Epithelial cell of esophagus (primary cell): ENCODE measurements at places on chromosomes 5 and 9.

GRCh38 chr5:3592298-3592697 lies 3.3 kb upstream of the IRX1 start:
- no peak for DNase-seq

GRCh38 chr5:31408814-31409213 lies 123.1 kb downstream of the DROSHA start:
- DNase-seq, result peak; percentile 97

DNA sequence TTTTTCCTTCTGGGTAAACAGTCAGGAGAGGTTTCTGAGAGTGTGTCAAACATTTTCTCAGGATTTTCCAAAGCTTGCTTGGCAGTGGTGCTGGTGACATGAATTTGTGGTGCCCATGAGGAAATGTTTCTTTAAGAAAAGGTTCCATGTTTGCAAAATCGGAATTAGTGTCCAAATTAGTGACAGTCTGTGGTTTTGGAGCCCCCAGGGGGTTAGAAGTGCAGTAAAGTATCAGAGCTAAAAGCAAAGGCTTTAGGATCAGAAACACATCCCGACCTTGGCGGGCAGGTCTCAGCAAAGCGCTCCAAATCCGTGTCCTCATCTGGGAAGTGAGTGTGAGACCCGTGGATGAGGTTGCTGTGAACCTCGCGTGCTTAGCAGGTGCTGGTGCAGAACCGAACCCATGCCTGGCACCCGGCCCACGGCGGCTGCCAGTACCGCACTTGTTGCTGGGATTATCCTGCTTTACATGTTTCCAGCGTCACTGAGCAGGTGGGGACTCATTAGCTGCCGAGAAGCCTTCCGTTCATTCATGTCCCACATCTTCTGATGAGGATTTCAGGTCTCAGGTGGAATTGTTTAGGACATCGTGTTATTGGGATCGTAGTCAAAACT lies 70.8 kb upstream of the COL5A1 start:
- DNase-seq, result no peak

DNA sequence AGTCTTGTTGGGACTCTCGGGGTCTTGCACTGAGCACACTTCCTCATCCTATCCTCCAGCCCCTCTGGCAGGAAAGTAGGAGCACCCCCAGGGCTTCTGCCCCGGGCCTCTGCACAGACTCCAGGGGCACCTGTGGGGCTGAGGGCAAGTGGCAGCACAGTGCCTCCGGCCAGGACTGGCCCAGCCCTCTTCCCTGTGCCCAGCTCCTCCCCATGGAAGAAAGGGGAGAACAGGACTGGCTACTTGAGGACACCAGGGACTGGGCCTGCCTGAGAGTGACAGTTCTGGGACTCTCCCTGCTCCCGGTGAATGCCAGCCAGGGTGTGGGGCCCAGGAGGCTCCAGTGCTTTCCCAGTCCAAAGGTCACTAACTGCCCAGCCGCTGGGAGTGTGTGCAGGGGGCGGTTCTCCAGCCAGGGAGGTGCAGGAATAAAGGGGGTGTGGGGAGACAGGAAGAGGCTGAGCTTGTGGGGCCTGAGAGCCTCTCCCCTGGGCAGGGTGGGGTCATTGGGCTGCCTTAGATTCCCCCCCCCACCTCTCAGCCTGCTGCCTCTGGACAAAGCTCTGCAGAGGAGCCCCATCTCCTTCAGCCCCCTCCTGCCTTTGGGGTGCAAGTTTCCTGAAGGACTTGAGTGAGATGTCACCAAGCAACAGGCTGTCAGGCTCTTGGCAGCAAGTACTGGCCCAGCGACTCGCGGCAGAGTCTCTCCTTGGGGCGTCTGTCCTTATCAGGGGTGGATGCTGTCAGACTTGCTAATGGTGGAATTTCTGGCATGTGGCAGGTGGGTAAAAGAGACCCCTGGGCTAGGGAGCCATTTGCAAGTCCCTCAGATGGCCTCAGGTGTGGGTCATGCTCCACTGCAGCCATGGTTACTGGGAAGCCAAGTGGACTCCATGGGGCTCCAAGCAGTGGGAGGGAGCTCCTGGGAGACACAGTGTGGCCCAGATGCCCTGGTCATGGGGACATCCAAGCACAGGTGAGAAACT lies 19.1 kb upstream of the JADE2 start:
- no peak for DNase-seq

- DNase-seq, result peak; percentile 61
These were observed 4.0 kb upstream of the RANBP3L start for GRCh38 chr5:36305571-36306326.

GRCh38 chr9:96071815-96072124 lies 196.3 kb downstream of the ERCC6L2 start:
- DNase-seq, result no peak

DNA sequence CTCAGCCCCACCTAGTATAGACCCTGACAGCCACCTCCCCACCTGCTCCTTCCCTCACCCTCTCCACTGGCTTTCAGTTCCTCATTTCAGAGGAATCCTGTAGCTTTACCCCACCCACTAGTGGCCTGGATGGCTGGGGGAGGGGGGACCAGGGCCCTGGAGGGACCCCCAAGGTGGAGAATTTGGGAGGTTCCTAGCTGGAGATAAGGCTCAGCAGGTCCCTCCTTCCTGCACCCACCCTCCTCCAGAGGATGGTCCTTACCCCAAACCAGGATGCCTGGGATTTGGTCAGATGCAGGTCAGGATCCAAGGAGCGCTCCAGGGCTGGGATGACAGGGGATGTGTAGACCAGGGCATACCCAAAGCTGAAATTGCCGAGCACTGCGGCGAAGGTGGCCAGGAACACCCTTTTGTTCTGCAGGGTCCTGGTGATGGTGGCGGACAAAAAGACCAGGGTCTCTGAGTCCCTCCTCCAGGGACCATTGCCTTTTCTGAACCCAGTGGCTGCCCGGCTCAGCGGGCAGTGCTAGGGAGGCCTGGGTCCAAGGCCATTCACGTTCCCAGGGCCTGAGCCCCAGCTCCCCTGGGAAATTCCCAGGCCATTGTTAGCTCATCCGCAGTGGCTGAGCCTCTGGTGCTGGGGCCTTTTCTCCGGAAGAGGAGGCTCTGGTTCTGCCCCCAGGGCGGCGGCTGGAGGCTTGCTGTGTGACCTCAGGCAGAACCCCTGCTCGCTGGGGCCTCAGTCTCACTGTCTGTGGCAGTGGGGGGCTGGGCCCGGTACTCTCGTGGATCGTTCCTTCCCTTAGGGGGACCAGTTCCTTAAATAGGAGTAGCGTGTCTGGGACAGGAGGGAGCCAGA lies 678 bp downstream of the SLC2A6 start:
- DNase-seq, result peak; percentile 50

- peak; percentile 66 for DNase-seq
These were observed 74.5 kb downstream of the CDKN2A start for GRCh38 chr9:21919377-21920362.

GRCh38 chr9:105500108-105500766 lies 52.4 kb downstream of the FSD1L start:
- peak; percentile 2 for DNase-seq

DNA sequence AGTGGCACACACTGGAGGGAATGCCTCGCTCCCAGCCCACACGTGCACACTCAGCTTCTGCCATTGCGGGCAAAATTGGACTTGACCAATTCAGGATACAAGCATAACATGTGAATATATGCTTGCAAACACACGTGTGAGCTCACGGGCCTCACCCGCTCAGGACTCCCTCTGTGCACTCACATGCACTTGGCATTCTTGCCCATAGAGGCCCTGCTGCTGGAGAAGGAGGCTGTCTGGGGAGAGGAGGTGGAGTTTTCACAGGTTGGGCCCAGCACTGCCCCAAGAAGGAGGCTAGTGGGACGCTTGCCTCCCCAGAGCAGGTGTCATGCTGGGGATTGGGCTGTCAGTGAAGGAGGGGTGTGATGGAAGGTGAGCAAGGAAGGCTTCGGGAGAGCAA lies 1.7 kb downstream of the MYMK start:
- no peak for DNase-seq

- peak; percentile 96 for DNase-seq
These were observed 116.1 kb upstream of the TNC start for GRCh38 chr9:115234094-115234493.

DNA sequence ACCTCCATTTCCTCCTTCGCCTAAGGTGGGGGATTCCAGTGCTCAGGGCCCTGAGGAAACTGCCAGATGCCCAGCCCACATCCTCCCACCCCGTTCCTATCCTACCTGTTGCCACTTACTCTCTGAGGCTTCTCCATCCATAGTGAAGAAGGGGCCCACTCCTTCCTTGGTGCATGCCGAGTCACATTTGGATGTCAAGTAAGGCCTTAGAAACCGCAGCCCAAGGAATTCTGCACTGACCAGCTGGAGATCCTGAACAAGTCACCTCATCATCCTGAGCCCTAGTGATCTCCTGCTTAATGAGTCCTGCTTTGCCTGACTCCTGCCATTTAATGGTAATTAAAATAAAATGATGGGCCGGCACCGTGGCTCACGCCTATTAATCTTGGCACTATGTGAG lies 6.7 kb upstream of the TNIP1 start:
- no peak for DNase-seq

GRCh38 chr9:33907347-33907746 lies 90.4 kb downstream of the UBE2R2 start:
- no peak for DNase-seq

DNA sequence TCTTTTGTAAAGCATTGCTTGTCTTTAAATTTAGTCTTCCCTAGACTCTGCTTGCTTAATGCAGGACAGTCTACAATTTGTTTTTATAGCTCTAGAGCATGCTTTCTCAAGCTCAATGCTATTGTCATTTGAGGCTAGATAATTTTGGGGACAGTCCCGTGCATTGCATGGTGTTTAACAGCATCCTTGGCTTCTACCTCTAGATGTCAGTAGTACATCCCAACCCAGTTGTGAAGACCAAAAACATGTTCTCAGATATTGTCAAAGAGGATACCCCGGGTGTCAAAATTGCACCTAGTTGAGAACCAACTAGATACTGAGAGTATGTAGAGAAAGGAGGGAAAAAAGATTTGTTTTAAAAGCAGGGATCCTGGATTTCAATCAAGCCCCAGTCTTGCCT lies 277.5 kb downstream of the CEMIP2 start:
- DNase-seq, result peak; percentile 30

DNA sequence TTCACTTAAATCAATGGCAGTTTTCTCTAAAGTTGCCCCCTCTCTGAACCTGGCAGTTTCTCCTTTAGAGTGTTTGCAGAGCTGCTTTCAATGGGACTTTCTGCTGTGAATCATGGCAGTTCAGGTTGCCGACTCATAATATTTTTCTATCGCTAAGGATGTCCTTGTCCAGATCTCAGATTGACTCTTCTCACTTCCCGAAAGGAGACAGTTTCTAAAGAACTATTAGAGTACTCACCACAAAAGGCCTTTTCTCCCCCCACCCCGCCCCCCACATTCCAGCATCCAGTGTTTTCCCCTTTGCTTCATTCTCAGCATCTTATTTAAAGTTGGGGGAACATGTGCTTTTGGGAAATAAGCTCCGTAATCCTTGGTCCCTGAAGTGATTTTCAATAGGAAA lies 443.5 kb upstream of the KLF4 start:
- peak; percentile 26 for DNase-seq

DNA sequence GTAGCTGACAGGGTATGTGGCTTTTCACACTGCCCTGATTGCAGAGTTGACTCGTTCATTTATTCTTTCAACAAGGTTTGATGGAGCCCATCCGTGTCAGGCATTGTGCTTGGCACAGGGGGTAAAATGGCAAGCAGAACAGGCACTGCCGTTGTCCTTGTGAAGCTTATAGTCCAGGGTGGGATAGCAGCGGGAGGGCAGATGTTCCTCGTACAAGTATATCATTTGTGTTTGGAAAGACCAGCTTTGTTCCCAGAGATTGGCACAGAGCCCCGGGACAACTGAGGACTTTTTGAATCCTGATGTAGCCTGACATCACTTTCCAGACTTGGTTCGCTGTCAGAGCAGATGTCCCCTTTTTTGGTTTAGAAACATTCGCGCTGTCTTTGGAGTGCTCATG lies 50.9 kb downstream of the MVB12B start:
- no peak for DNase-seq

- no peak for DNase-seq
These were observed 70.3 kb downstream of the PGM5 start for GRCh38 chr9:68426755-68427154.

- peak; percentile 83 for DNase-seq
These were observed 15.8 kb upstream of the KIF4B start for GRCh38 chr5:154997746-154998145.

- DNase-seq, result no peak
These were observed 244.8 kb downstream of the SAXO1 start for GRCh38 chr9:18788256-18788655.

DNA sequence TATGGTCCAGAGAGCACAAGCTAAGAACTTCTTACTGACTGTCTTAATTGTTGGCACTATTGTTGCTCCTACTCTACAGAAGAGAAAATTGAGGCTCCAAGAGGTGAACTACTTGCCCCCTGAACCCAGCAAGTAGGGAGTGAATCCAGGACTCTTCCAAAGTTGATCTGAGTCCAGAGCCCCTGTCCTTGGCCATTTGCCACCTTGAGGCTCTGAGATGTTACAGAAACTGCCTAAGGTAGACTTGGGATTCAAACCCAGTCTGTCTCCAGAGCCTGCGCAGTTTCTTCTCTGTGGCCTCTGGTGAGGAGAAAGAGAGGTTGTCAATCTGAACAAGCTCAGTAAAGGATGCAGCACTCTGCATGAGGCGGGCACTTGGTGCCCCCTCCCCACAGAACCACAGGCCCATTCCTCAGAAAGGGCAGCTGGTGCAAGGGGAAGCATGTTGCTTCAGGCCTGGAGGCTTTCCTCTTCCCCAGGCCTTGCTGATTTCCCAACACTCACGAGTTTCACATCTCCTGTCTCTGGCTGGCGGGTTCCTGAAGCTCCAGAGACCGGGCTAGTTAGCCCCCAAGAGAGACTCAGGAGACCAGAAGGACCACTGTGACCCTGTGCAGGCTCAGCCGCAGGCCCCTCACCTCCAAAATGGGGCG lies 2.9 kb upstream of the LCP2 start:
- no peak for DNase-seq

DNA sequence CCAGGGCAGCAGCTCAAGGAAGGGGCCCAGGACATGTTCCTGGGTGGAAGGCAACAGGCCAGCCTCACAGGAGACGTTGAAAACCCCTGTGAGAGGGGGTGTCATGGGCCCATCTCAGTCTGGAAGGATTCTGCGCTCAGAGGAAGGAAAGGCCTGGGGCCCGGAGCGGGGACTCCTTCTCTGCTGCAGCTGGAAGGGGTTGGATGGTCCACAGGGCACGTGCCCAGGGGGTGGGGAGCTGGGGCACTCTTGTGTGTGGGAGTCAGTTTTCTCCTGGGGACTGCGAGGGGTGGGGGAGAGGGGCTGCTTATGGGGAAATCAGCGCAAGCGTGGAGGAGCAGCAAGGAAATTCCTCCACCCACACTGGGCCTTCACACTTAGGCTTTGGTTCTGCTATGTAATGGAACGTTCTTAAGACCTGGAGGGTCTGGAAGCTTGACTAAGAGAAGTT lies 2.9 kb upstream of the LPCAT1 start:
- no peak for DNase-seq

- DNase-seq, result no peak
These were observed 35.4 kb downstream of the OSTF1 start for GRCh38 chr9:75123696-75124095.

GRCh38 chr5:124328201-124328600 lies 418.2 kb downstream of the ZNF608 start:
- no peak for DNase-seq

- no peak for DNase-seq
These were observed 50.4 kb upstream of the ZSWIM6 start for GRCh38 chr5:61281686-61282085.

- DNase-seq, result no peak
These were observed 153.8 kb downstream of the CDH12 start for GRCh38 chr5:22699319-22699718.
